ENCODE measurements at places on chromosomes 1 and 21.

DNA sequence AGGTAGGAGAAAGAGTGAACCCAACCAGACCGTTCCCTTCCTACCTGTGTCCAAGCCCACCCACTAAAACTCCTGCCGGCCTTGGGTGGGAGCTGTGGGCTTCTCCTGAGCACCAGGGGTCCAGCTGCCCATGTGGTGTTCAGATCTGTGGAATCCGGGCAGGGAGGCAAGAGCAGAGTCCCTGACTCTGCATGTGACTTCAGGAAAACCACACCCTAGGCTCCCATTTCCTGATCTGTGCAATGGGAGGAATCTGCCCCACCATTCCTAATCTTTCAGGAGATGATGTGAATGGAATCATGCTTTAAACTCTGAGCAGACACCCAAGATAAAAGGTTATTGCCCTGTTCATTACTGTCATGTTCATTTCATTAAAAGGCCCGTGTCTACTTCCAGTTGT lies 27.6 kb downstream of the EIF2D start:
- no peak for DNase-seq

GRCh38 chr1:228037401-228038386 lies 30.9 kb downstream of the WNT3A start:
- DNase-seq: no peak

DNA sequence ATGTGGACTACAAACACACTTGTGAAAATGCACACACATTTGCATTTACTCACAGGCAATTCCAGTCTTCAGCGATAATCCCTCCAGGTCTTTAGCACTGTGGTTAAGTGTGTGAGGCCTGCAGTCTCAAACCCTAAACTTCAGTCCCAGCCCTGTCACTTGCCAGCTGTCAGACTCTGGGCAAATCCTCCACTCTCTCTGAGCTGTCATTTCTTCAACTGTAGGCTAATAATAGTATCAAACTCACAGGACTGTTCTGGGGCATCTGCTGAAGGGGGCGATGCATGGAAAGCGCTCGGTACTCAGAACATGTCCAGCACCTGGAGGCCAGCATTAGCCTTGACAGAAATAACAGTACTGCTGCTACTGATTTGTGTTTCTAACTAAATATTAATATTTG lies 48.2 kb downstream of the NEK2 start:
- DNase-seq: no peak

DNA sequence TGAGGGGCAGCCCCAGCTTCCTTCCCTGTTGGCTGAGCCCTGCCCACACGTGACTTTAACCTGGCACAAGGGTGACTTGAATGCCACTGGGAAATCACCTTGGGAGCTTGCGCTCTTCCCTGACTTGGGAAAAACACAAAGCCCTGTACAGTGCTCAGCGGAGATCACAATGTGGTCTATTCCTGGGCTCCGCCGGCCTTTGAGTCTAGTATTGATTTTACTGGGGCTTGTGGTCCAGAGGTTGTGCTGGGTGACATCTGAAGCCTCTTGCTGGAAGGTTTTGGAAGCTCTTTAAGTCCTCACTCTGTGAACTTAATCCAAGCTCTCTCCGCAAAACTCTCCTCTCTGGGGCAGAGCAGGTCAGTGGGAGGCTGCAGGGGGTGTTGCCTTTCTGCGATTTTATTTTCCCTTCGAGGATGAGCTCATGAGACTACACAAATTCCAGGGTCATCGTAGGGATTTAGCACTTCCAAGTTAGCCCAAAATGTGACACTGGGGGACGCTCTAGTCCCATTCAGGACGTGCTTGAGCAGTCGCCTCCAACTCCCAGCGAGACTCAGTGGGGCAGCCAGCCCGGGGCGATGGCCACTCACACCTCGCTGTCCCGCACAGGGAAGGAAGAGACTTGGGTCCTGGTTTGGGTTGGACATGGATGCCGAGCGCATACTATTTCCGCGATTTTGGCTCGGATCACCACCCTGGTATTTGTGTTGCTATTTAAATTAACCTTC lies 291.9 kb upstream of the AJAP1 start:
- DNase-seq: no peak

- no peak for DNase-seq
These were observed 85.4 kb upstream of the TIAM1 start for GRCh38 chr21:31429506-31429905.

GRCh38 chr21:35614396-35614921 lies 445.9 kb downstream of the SETD4 start:
- no peak for DNase-seq

DNA sequence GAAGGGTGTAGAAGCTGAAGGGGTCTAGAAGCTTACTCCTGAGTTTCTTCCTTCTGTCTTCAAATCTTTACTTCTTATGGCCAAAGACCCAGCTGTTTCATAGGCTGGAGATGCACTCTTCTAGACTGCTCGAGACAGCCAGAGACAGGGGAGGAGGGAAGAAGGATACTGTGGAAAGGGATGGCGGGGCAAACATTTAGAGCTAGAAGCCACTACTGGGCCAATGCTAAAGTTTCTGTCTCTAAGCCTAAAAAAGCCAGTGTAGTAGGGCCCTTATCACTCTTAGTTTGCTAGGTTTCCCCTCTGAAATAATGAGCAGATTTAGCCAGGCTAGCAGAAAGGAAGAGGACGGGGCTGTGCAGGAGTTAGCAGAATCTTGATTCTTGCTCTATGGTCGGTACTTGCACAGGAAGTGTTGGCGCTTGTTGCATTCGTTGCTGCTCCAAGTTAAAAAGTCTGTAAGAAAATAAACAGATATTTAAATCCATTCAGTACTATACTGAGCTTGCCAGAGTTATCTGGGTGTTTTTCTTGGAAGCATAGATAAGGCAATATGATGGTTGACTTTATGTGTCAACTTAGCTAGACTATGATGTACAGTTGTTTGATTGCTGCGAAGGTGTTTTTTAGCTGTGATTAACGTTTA lies 16.9 kb downstream of the REG4 start:
- DNase-seq: no peak

- no peak for DNase-seq
These were observed 53.3 kb downstream of the AHDC1 start for GRCh38 chr1:27550510-27551169.
